CD4-positive, alpha-beta T cell treated with Interleukin-10 for 1 hour (primary cell): ENCODE measurements at places on chromosomes 2 and 18.

DNA sequence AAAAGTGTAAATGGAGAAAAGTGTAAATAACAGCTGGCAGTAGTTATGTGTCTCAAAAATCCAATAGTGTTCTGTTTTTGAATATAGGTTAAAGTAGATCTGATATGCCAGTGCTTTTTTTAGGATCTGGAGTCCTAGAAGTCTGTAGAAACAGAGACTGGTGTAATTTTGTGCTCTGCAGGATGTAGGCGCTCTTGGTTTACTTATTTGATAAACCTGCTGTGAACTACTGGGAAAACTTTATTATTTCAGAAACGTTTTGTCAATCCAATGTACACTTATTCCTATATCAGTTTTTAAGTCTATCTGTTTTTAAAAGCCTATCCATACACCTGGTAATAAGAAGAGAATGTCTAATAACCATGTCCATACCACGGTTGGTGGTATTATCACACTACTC is 530.8 kb upstream of the ZNF804A start:
- no peak for DNase-seq

DNA sequence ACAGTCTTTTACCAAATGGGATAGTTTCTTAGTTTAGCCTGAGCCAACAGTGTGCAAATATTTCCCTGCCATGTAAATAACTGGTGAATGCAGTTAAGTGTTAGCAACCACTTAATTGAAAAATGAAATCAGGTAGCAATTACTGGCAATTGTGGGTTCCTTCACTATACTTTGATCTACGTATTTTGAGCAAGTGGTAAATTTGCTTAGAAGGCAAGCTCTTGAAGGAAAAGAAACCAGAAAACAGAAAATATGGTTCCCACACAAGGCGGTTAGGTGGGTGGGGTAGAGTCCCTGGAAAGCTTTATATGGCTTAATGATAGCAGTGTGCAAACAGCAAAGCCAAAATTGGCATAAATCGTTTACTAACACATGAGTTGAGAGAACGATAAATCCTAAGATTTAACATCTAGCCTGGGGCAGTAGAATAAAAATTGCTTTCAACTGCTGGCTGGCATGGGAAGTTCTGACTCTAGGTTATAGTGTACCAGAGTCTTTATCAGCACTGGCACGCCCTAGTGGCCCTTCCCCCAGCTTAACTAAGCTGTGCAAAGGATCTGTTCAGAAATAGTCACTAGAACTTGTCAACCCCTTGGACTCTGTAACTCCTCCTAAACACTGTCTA is 17.0 kb downstream of the SLC9A2 start:
- no peak for DNase-seq

GRCh38 chr2:235238537-235238936 is 255.3 kb upstream of the AGAP1 start:
- no peak for DNase-seq

- DNase-seq = peak; percentile 65
Observed at GRCh38 chr2:181165199-181165868, 184.9 kb downstream of the UBE2E3 start.

GRCh38 chr18:31596081-31596872 is 4.6 kb downstream of the TTR start:
- DNase-seq = no peak

GRCh38 chr2:40227210-40227609 is 224.7 kb downstream of the SLC8A1 start:
- no peak for DNase-seq

DNA sequence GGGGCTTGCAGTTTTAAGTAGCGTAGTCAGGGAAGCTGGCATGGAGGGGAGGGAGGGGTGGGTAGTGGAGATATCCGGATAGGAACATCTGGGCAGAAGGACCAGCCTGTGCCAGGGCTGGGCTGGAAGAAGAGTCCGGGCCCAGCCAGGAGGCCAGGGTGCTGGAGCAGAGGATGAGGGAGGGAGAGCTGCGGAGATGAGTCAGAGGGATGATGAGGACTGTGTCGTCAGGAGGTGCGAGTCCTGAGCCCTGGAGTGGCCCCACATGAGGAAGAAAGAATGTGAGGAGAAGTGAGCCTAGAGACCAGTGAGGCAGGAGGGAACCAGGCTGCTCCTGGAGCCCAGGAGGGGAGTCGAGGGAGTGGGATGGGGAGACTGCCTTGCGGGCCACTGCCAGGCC is 82.4 kb downstream of the CTIF start:
- no peak for DNase-seq

- DNase-seq = no peak
Observed at GRCh38 chr2:174340400-174341292, 5.9 kb downstream of the SP9 start.

DNA sequence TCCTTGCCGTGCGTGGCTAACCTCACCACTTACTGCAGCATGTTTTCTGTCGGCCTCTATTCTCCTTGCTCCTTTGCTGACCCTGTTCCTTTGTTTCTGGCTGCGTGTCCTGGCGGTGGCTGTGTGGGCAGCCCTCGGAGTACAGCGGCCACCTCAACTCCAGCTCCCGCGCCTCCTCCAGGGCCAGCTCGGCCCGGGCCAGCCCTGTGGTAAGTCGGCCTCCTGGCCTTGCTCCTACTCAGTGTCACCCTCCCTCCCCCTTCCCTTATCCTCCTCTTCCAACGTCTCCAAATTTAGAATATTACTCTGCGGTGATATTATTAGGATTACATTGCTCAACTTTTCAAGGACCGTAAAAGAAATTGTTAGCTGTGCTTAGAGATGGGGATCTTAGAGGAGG is 59.5 kb upstream of the RBM44 start:
- no peak for DNase-seq

- DNase-seq = peak; percentile 7
Observed at GRCh38 chr2:199956062-199956380, 639 bp downstream of the MAIP1 start.

DNA sequence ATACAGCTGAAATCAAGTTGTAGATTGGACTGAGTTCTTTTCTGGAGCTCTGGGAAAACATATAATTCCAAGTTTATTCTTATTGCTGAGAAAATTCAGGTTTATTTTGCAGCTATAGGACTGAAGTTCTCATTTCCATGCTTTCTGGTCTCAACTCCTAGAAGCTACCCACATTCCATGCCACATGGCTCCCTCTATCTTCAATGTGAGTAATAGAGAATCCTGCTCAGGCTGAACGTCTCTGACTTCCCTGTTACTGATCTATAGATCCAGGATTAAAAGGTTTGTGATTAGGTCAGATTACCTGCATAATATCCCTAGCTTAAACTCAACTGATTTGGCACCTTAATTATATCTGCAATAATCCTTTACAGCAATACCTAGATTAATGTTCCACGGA is 453.8 kb upstream of the MC4R start:
- DNase-seq = no peak

DNA sequence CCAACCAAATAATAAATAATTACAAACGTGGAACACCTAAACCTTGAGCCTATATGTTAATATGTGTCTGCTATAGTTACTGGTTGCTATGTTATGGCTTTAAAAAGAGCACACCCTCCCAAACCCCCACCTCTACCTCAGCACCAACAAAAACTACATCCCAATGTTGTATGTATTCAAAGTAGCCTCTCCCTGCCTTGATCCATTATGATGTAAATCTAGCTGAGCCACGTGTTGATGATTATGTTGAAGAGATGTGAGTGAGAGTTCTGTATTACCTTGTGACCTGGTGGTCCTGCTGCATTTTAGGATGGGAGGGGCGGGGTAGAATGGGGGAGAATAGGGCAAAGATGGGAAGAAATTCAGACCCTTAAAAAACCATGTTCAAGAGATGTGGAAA is 4.8 kb downstream of the MFSD6 start:
- no peak for DNase-seq

DNA sequence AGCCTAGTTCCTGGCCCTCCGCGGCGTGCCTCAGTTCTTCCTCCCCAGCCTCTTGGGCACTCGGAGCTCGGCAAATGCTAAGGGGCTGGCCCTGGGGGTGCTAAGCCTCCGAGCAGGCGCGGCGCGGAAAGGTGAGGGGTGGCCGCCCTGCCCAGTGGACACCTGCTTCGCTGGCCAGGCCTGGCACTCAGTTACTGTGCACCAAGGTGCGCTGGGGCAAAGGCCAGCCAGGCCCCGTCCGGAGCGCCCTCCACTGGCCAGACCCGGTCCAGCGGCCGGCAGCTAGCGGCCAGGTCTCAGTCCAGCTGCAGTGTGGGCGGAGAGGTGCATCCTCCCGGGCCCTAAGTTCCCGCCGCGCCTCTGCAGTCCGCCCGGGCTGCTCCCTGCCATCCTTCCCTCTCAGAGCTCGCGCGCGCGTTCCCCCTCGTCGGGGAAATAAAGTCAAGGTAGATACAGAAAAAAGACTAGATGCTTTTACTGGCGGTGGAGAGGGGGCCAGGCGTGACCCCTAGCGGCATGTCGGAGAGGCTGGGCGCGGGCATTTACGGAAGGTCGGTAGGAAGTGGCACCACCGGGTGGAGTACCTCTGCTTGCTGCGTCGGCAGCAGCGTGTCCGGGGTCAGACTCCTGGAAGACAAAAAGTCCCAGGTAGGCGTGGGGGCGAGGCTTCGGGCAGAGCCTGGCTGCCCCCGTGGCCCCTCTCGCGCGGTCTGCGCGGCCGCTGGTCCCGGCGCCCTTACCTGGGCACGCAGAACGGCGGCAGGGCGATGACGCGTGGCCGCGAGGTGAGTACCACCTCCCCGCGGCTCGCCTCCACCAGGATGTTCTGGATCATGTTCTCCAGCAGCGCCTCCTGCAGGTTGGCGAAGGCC is 9.4 kb upstream of the CRYBA2 start:
- DNase-seq = peak; percentile 43

- DNase-seq = no peak
Observed at GRCh38 chr2:79980816-79981215, 323.7 kb downstream of the LRRTM1 start.

DNA sequence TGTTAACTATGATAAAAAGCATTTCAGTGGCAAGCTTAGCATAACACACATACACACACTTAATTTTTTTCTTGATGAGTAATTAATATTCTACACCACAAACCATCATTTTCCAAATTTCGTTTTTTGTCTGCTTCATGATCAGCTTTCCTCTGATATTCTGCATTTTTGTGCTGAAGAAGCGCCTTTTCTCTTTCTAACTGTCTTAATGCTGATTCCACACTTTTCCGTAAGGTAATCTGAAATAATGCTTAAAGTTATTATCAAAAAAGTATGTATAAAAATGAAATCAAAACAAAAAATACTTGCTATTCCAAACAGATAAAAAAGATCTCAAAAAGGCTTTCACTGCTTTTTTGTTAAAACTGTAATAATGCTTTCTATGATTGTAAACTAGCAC is 60.1 kb downstream of the SLC66A3 start:
- no peak for DNase-seq

DNA sequence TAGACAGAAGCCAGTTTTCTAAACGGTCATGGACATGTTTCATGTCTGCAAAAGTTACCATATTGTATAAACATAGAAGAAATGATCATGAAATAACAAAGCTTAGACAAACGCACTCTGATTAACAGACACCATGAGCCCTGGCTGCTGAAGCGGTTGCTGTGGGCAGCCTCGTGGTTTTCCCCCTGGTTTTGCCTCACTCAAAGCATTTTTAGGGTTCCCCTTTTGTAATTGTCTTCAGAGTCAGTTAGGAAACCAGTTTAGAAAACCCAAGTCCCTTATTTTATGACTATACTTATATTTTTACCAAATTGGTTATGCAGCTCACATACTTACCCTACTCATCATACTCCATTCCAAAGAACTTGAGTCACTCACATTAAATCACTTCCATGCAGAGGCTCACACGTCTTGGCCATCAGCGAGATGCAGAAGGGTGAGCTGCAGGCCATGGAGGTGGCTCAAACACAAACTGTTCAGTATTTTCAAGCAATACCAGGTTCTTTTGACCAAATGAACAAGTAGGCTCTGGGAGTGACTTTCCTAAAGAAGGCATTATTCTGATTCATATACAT is 105.6 kb upstream of the SALL3 start:
- no peak for DNase-seq

- no peak for DNase-seq
Observed at GRCh38 chr18:3450799-3451182, 819 bp downstream of the TGIF1 start.

DNA sequence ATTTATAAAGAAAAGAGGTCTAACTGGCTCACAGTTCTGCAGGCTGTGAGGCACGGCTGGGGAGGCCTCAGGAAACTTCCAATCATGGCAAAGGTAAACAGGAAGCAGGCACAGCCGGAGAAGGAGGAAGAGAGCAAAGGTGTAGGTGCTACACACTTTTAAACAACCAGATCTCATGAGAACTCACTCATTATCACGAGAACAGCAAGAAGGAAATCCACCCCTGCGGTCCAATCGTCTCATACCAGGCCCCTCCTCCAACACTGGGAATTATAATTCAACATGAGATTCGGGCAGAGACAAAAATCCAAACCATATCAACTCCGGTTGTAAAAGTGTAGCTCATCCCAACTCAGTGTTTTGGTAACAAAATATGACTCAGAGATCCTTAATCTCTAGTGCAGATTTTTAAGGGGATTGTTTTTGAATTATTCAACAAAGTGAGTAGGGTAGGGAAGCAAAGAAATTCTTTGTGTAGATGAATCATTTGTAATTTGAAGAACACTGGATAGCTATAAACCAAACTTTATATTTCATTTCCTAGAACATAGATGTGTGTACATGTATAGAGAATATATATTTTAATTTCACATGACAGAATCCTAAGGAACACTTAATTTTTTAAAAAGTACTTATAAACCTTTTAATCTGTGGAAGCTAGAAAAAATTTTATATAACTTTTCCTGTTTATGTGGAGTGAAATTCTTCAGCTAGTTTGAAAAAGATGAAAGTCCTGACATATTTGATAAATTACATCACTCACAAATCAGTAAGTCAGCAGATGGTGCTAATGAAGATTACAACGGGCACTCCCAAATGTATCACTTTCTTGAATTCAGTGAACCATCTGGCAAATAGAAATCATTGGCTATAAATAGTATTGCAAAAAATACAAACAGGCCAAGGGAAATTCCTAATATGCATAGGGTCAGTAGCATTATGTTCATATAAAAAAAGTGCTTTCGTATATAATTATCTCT is 130.1 kb downstream of the OLA1 start:
- DNase-seq = no peak

DNA sequence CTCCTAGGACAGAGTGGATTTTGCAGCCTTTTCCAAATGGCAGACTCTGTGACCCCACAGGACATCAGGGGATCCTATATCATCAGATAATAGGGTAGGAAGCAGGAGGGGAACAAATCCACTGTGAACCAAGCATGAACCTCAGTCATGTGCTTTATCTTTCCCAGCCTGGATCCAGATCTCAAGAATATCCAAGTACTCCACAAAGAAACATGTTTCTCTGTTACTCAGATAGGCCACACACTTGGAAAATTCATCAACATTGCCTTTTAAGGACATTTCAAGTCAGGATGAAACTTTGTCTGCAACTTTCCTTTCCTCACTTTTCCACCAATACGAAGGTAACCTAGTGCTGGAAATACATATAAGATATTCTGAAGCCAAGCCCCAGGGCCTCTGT is 85.8 kb downstream of the RDH14 start:
- DNase-seq = no peak

- DNase-seq = no peak
Observed at GRCh38 chr2:47315475-47315874, 87.5 kb upstream of the MSH2 start.
